IMR-90 (cell line): ENCODE measurements at places on chromosomes 6 and 20. TPM values are rescaled to one million over a fixed set of nuclear protein-coding genes. Genes with fewer than 3 reads are reported as not detected.

Gene CTNNBL1
- total RNA-seq: 29.2 and 34.1 TPM in 2 replicates

DNA sequence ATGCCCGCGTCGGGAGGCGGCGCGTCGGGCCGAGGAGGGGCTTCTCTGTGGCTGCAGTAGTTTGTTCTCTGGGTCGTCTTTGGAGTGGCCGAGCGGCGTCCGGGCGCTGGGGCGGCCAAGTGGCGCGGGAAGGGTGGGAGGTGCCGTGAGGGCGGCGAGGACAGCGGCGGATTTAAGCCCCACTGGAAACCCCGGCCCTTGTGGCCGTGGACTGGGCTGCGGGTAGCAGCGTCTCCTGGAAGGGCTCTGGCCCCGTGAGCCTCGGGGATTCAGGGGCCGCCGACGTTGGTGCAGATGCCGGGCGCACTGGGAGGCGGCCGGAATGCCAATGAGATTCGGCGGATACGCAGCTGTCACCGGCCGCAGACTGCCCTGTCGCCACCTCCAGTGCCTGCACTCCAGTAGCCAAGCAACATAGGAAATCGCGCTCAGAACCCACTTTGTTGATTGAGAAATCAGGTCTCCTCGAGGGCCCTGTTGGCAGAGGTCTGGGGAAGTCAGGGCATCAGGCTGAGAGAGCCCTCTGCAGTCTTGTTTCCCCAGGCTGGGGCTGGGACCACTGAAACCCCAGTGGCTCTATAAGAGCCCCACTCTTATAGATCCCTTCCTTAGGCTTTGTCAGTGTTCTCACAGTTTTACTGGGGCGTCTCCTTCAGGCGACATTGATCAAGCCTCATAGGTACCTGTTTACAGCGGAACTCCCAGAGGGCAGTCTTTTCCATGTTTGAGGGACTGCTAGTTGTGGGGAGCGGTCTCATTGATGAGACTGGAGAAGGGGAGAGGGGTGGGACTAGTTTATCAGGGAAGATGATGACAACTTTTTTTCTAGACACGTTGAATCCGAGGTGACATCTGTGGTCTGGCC lies 642 bp downstream of the GZF1 start:
- H3K4me3 ChIP-seq: peak overlapping the region; percentile 76
- peaks cover 15% of the 10 kb centered on the region for H3K36me3 ChIP-seq
- peak overlapping the region; percentile 65 for H3K27ac ChIP-seq
- DNase-seq: peak; percentile 28
- H3K27me3 ChIP-seq: no peaks in the 10 kb centered on the region
- H3K4me1 ChIP-seq: peaks cover 11% of the 10 kb centered on the region

Gene DSN1
- total RNA-seq: 16.3 and 18.3 TPM in 2 replicates

- H3K4me1 ChIP-seq: peaks cover 1% of the 10 kb centered on the region; the same call in 1 of the 2 replicates
- H3K27ac ChIP-seq: no peak overlapping the region
- H3K36me3 ChIP-seq: no peaks in the 10 kb centered on the region
- no peak for DNase-seq
Measured at GRCh38 chr20:44115181-44115580, 71.8 kb downstream of the JPH2 start.

GRCh38 chr6:65964261-65964660 lies 257.2 kb upstream of the EYS start:
- H3K4me3 ChIP-seq: no peak overlapping the region
- no peaks in the 10 kb centered on the region for H3K36me3 ChIP-seq
- no peak for DNase-seq
- H3K27ac ChIP-seq: no peak overlapping the region

DNA sequence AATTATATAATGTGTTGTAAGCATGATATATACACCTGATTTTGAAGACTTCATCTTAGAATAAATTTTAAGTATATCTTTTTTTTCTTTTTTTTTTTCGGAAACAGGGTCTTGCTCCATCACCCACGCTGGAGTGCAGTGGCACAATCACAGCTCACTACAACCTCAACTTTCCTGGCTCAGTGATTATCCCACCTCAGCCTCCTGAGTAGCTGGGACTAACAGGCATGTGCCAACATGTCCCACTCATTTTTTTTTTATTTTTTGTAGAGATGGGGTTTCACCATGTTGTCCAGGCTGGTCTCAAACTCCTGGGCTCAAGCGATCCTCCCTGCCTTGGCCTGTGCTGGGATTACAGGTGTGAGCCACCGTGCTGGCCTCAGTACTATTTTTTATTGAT lies 17.1 kb downstream of the VPS52 start:
- H3K27ac ChIP-seq: no peak overlapping the region; the same call in 1 of the 2 replicates
- H3K4me3 ChIP-seq: no peak overlapping the region
- no peak for DNase-seq
- H3K4me1 ChIP-seq: peaks cover 10% of the 10 kb centered on the region
- no peaks in the 10 kb centered on the region for H3K27me3 ChIP-seq
- H3K36me3 ChIP-seq: peaks cover 15% of the 10 kb centered on the region; the same call in 1 of the 2 replicates

- H3K27ac ChIP-seq: no peak overlapping the region
- H3K4me3 ChIP-seq: no peak overlapping the region
- H3K36me3 ChIP-seq: 0 out of 2 replicates have a peak, but pooled peaks cover 2% of the 10 kb centered on the region
- H3K27me3 ChIP-seq: no peaks in the 10 kb centered on the region
Measured at GRCh38 chr6:136666041-136666440, 115.8 kb upstream of the MAP7 start.

GRCh38 chr6:20238688-20239587 lies 26.7 kb upstream of the MBOAT1 start:
- no peaks in the 10 kb centered on the region for H3K4me1 ChIP-seq
- no peaks in the 10 kb centered on the region for H3K36me3 ChIP-seq
- H3K4me3 ChIP-seq: no peak overlapping the region
- DNase-seq: no peak
- H3K27me3 ChIP-seq: no peaks in the 10 kb centered on the region
- H3K27ac ChIP-seq: no peak overlapping the region

GRCh38 chr20:33828967-33829560 lies 17.9 kb downstream of the CHMP4B start:
- no peaks in the 10 kb centered on the region for H3K27me3 ChIP-seq
- peaks cover 30% of the 10 kb centered on the region for H3K4me1 ChIP-seq
- no peaks in the 10 kb centered on the region for H3K36me3 ChIP-seq
- H3K4me3 ChIP-seq: no peak overlapping the region
- H3K27ac ChIP-seq: 0 out of 2 replicates have a peak overlapping the region, but pooled peaks have one; percentile 13
- peak; percentile 33 for DNase-seq

- H3K4me1 ChIP-seq: peaks cover 15% of the 10 kb centered on the region
- H3K36me3 ChIP-seq: peaks cover 15% of the 10 kb centered on the region
- no peak overlapping the region for H3K4me3 ChIP-seq
- peak; percentile 73 for DNase-seq
Measured at GRCh38 chr6:130853555-130854183, 26.5 kb downstream of the SMLR1 start.

Gene GABRR1
- total RNA-seq: not detected in 2 replicates

DNA sequence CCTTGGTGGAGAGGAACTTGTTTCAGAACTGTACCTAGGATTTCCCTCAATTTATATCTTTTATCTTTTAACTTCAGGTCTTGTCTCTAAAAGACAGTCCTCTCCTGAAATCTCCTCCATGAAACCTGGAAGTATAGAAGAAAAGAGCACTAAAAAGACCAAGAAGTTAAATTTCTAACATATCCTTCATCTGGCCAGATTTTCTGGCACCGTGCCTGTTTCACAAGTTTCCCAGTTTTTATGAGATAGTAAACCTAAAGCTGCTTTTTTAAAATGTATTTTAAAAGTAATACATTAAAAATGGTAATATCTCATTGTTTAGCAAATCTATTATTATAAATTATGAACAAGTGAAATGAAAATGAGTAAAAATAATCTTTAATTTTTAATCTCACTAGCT lies 348.3 kb upstream of the RSPO3 start:
- no peak for DNase-seq
- H3K27ac ChIP-seq: no peak overlapping the region
- H3K27me3 ChIP-seq: no peaks in the 10 kb centered on the region
- no peaks in the 10 kb centered on the region for H3K36me3 ChIP-seq

GRCh38 chr20:63568170-63568981 lies 5.7 kb downstream of the HELZ2 start:
- H3K27me3 ChIP-seq: no peaks in the 10 kb centered on the region
- H3K27ac ChIP-seq: no peak overlapping the region
- no peak overlapping the region for H3K4me3 ChIP-seq

Gene RAD21L1
- under 0.01 TPM in 1 of 2 replicates, not detected in the other for total RNA-seq

DNA sequence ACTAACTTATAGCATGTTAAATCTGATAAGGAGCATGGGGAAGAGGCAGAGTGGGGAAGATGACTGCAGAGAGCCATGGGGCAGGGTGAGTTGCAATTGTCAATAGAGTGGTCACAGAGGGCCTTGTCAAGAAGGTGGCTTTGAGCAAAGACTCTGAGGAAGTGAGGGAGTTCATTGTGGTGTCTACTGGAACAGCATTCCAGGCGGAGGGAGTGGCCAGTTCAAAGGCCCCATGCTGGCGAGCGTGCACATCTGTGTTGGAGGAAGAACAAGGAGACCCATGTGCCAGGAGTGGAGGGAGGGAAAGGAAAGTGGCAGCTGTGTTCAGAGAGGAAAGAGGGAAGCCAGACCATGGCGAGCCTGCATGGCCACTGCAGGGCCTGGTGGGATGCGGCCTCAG lies 15.8 kb upstream of the GPR6 start:
- no peaks in the 10 kb centered on the region for H3K4me1 ChIP-seq
- no peak overlapping the region for H3K27ac ChIP-seq
- no peaks in the 10 kb centered on the region for H3K27me3 ChIP-seq
- no peak for DNase-seq

Gene KCNQ5
- 1.3 and 1.7 TPM in 2 replicates for total RNA-seq

DNA sequence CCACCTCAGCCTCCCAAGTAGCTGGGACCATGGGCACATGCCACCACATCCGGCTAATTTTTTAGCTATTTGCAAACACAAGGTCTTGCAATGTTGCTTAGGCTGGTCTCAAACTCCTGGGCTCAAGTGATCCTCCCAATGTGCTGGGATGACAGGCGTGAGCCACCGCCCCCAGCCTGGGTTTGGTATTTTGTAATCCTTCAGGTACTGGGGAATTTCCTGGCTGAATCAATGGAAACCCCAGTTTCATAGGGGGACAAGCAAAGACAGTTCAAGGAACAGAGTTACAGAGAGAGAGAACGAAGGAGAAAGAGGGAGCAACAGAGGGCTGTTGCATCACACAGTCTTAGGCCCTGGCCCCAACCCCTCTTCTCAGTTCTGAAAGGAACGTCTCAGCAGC lies 35.7 kb downstream of the RAB44 start:
- no peak overlapping the region for H3K4me3 ChIP-seq
- peaks cover 2% of the 10 kb centered on the region; the same call in 1 of the 2 replicates for H3K27me3 ChIP-seq
- H3K36me3 ChIP-seq: no peaks in the 10 kb centered on the region
- DNase-seq: no peak
- no peak overlapping the region for H3K27ac ChIP-seq
- H3K4me1 ChIP-seq: peaks cover 12% of the 10 kb centered on the region

Gene EFCAB8
- total RNA-seq: not detected in 2 replicates

GRCh38 chr6:118889163-118889562 lies 4.8 kb upstream of the ASF1A start:
- H3K27ac ChIP-seq: no peak overlapping the region
- peaks cover 2% of the 10 kb centered on the region; the same call in 1 of the 2 replicates for H3K4me1 ChIP-seq
- no peak overlapping the region for H3K4me3 ChIP-seq
- no peaks in the 10 kb centered on the region for H3K27me3 ChIP-seq
- no peak for DNase-seq

GRCh38 chr6:168774381-168774780 lies 333.4 kb downstream of the SMOC2 start:
- no peaks in the 10 kb centered on the region for H3K4me1 ChIP-seq
- H3K36me3 ChIP-seq: no peaks in the 10 kb centered on the region
- H3K27ac ChIP-seq: no peak overlapping the region
- no peak overlapping the region for H3K4me3 ChIP-seq

Gene TBXT
- not detected in 2 replicates for total RNA-seq

Gene TNF
- not detected in 2 replicates for total RNA-seq

DNA sequence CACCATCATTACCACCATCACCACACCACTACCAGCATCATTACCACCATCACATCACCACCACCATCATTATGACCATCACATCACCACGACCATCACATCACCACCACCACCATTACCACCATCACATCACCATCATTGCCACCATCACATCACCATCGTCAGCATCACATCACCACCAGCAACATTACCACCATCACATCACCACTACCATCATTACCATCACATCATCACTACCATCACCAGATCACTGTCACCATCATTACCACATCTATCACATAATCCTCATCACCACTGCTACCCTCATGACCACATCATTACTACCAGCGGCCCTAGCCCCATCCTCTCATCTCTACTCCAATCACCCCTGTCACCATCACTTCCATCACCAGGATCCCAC lies 3.5 kb upstream of the SLC22A7 start:
- H3K27ac ChIP-seq: no peak overlapping the region
- H3K36me3 ChIP-seq: no peaks in the 10 kb centered on the region
- peaks cover 47% of the 10 kb centered on the region for H3K27me3 ChIP-seq
- DNase-seq: no peak
- H3K4me1 ChIP-seq: no peaks in the 10 kb centered on the region

Gene F13A1
- not detected in 2 replicates for total RNA-seq
